Tibial nerve (tissue), 4 donors: ENCODE measurements at places on chromosomes 3 and 15. TPM values are rescaled to one million over a fixed set of nuclear protein-coding genes. Genes with fewer than 3 reads are reported as not detected.

The MYRIP gene
- total RNA-seq = 9.3 TPM

- DNase-seq = no peak
Measured at GRCh38 chr15:65032801-65033537, 3.5 kb upstream of the MTFMT start.

- DNase-seq = no peak
Measured at GRCh38 chr3:173977747-173978146, 580.2 kb downstream of the NLGN1 start.

GRCh38 chr3:33994568-33994967 lies 196.1 kb downstream of the PDCD6IP start:
- no peak for DNase-seq

- peak; percentile 54 for DNase-seq
Measured at GRCh38 chr3:187737368-187738070, 7.7 kb downstream of the BCL6 start.

- DNase-seq = no peak
Measured at GRCh38 chr3:59101231-59101736, 51.5 kb upstream of the CFAP20DC start.
